Occipital lobe (tissue), 3 donors: ENCODE measurements at places on chromosomes 1 and 21.

DNA sequence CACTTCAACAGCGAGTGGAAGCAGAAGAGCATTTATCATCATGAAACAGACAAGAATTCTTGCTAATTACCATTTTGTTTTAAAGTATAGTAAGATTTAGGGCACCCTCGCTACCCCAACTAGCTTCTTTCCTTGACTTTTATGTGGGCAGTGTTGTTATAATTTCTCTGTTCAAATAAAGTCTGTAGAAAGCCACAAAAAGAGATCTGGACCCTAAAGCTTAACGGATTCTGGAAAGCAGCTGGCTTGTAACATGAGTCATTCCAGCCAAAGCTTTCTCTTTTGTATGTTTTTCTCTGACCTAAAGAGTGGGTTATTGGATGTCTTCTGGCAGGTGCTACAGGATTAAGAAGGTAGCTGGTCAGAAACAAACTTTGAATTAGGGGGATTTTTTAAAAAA, 37.4 kb downstream of the RUNX1 start:
- no peak for DNase-seq

DNA sequence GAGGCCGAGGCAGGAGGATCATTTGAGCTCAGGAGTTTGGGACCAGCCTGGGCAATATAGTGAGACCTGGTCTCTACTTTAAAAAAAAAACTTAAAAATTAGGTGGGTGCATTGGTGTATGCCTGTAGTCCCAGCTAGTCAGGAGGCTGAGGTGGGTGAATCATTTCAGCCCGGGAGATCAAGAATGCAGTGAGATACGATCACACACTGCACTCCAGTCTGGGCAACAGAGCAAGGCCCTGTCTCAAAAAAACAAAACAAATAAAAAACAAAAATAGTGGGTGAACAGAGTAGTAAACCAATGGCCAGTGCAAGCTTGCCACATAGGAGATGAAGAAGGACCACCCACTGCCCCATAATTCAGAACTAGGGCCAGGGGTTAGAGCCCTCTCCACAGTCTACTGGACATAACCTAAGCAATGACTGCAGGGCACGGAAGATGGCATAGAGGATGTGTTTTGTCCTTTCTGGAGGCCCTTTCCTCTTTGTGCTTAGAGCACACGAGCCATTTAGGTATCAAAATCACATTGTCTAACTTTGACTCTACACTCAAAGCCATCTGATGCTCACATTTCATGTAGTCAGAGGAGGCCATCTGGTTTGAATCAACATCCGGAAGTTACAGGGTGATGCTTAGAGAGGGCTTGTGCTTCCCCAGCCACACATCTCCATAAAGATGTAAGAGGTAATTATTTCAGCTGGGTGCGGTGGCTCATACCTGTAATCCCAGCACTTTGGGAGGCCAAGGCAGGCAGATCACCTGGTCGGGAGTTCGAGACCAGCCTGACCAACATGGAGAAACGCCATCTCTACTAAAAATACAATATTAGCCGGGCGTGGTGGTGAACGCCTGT, 12.6 kb downstream of the CD2 start:
- no peak for DNase-seq

DNA sequence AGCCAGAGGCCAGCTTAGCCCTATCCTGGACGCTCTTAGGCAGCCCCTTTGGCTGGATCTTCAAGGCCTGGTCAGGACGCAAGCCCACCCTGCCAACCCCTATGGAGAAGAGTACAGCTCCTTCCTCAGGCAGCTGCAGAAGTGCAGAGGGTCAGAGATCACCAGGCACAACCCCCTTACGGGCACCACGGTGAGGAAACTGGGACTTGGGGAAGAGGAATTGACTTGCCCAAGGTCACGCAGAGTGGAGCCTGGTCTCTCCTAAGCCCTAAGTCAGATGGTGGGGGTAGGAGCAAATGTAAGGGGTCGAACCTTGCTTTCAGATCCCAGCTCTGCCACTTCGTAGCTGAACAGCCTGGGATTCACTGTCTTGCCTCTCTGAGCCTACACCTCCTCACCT, 3.7 kb downstream of the E2F2 start:
- no peak for DNase-seq

DNA sequence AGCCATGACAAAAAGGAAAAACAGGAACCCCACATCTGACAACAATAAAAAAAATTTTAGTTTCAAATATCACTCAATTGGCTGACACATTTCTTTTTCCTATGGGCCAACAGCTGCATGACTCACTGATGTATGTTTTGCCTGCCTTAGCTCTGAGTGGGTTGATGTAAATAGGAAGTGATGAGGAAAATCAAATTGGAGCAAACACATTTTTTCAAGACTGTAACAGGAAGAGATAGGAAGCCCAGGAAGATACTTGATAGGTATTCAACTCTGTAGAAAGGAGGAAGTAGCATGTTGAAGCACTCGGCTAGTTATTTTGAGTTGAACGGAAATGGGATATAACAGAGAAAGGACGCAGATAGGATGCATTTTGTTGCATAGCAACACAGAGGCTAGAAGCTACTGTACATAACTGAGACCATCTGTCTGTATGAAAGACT, 168.0 kb upstream of the NR5A2 start:
- DNase-seq: no peak

GRCh38 chr21:38402291-38402690, 96.0 kb downstream of the ERG start:
- DNase-seq: no peak
